HT-29 (cell line): ENCODE measurements at places on chromosomes 1 and 21. TPM values are rescaled to one million over a fixed set of nuclear protein-coding genes. Genes with fewer than 3 reads are reported as not detected.

Gene HUNK
- total RNA-seq, result not detected in 2 replicates

Gene MANEAL
- 35.2 and 39.6 TPM in 2 replicates for total RNA-seq

Gene SLC35F3
- not detected in 2 replicates for total RNA-seq

Gene SSX2IP
- 4.4 and 6.1 TPM in 2 replicates for total RNA-seq

Gene BLACAT1
- total RNA-seq, result 1.8 and 1.9 TPM in 2 replicates

Gene TNFAIP8L2
- total RNA-seq, result not detected in 2 replicates

Gene MIB2
- total RNA-seq, result 65.3 and 89.0 TPM in 2 replicates

Gene NBPF8
- 4.9 and 5.1 TPM in 2 replicates for total RNA-seq

Gene SPRR1B
- total RNA-seq, result 0.57 and 1.9 TPM in 2 replicates

Gene UBL4B
- not detected in 2 replicates for total RNA-seq

Gene FCRL5
- total RNA-seq, result not detected in 2 replicates

Gene LCA5L
- total RNA-seq, result 0.81 TPM in 1 of 2 replicates, not detected in the other

Gene IL20
- total RNA-seq, result not detected in 2 replicates

Gene LCE2A
- not detected in 2 replicates for total RNA-seq

Gene PAQR6
- total RNA-seq, result 6.5 and 7.0 TPM in 2 replicates

Gene ABCA4
- 0.29 TPM in 1 of 2 replicates, not detected in the other for total RNA-seq

Gene TTC24
- not detected in 2 replicates for total RNA-seq

Gene IL19
- not detected in 2 replicates for total RNA-seq

Gene KMO
- not detected in 2 replicates for total RNA-seq

Gene TNFSF18
- total RNA-seq, result not detected in 2 replicates

Gene KCNJ9
- not detected in 2 replicates for total RNA-seq

Gene ITPKB
- total RNA-seq, result 2.9 and 3.7 TPM in 2 replicates

Gene F5
- 8.1 and 9.2 TPM in 2 replicates for total RNA-seq

Gene OR2L3
- not detected in 2 replicates for total RNA-seq

Gene SPRR4
- total RNA-seq, result not detected in 2 replicates

Gene AK5
- total RNA-seq, result not detected in 2 replicates

Gene PLA2G5
- total RNA-seq, result not detected in 2 replicates

Gene SCMH1
- 24.7 and 31.2 TPM in 2 replicates for total RNA-seq

Gene LEFTY2
- total RNA-seq, result not detected in 2 replicates

Gene ARHGEF16
- 124 and 137 TPM in 2 replicates for total RNA-seq

Gene SPOCD1
- 0.10 and 0.20 TPM in 2 replicates for total RNA-seq

Gene NHLH1
- total RNA-seq, result not detected in 2 replicates

Gene ASAP3
- 3.1 and 4.3 TPM in 2 replicates for total RNA-seq

Gene OR6K3
- total RNA-seq, result not detected in 2 replicates

Gene FMOD
- total RNA-seq, result 0.10 TPM in 1 of 2 replicates, not detected in the other

Gene FTCD
- total RNA-seq, result 0.33 TPM in 1 of 2 replicates, not detected in the other

Gene RPAP2
- total RNA-seq, result 0.86 and 1.3 TPM in 2 replicates

Gene PRKAA2
- total RNA-seq, result not detected in 2 replicates

Gene KCNA2
- total RNA-seq, result not detected in 2 replicates

Gene ILDR2
- total RNA-seq, result 0.05 and 0.48 TPM in 2 replicates

Gene UQCRH
- total RNA-seq, result 412 and 429 TPM in 2 replicates

Gene KCNT2
- total RNA-seq, result not detected in 2 replicates

Gene PRR9
- total RNA-seq, result not detected in 2 replicates

Gene GCSAML
- not detected in 2 replicates for total RNA-seq

Gene PM20D1
- total RNA-seq, result not detected in 2 replicates

Gene LGR6
- 0.18 and 0.42 TPM in 2 replicates for total RNA-seq

Gene EXTL1
- total RNA-seq, result not detected in 2 replicates

Gene INSRR
- 0.03 TPM in 1 of 2 replicates, not detected in the other for total RNA-seq

Gene UQCRHL
- 5.5 and 8.0 TPM in 2 replicates for total RNA-seq

Gene ARHGEF10L
- total RNA-seq, result 54.2 and 56.1 TPM in 2 replicates

Gene VPS72
- total RNA-seq, result 48.9 and 49.1 TPM in 2 replicates

Gene AKR7A3
- 136 and 142 TPM in 2 replicates for total RNA-seq

Gene OVAAL
- not detected in 2 replicates for total RNA-seq
